ENCODE measurements at places on chromosomes 4 and X. TPM values are rescaled to one million over a fixed set of nuclear protein-coding genes. Genes with fewer than 3 reads are reported as not detected.

Gene CT47B1
- total RNA-seq, result not detected

Gene P2RY8
- total RNA-seq, result not detected

Gene INTU
- 4.4 TPM for total RNA-seq

Gene HTR2C
- not detected for total RNA-seq

Gene FAM47E
- total RNA-seq, result not detected

Gene MAGEB10
- not detected for total RNA-seq

Gene SPIN2A
- not detected for total RNA-seq

Gene MAGEC2
- total RNA-seq, result not detected

Gene MTMR8
- total RNA-seq, result not detected

Gene CDKL2
- 0.78 TPM for total RNA-seq

Gene EFNB1
- total RNA-seq, result 10.4 TPM

Gene AMOT
- 8.3 TPM for total RNA-seq

Gene LEF1
- 55.5 TPM for total RNA-seq

Gene NEXMIF
- not detected for total RNA-seq

Gene ZNF711
- total RNA-seq, result 9.3 TPM

Gene FGF5
- total RNA-seq, result 2.5 TPM

Gene TIGD4
- total RNA-seq, result not detected

Gene PAGE2
- total RNA-seq, result not detected

Gene CCNA2
- 318 TPM for total RNA-seq

Gene KCNIP4
- not detected for total RNA-seq

Gene MOSPD2
- total RNA-seq, result 21.7 TPM

Gene IGFBP7
- total RNA-seq, result 1,151 TPM

Gene NPY2R
- not detected for total RNA-seq

Gene PSAPL1
- not detected for total RNA-seq

Gene GPR143
- not detected for total RNA-seq

Gene CT45A2
- not detected for total RNA-seq

Gene FAM184B
- total RNA-seq, result not detected

Gene SMARCA5
- total RNA-seq, result 46.9 TPM

Gene PLS3
- 285 TPM for total RNA-seq

Gene AKAP4
- not detected for total RNA-seq

Gene TGIF2LX
- not detected for total RNA-seq

Gene CD40LG
- not detected for total RNA-seq

Gene RNF150
- total RNA-seq, result 26.1 TPM

Gene TCEAL2
- not detected for total RNA-seq

Gene XG
- total RNA-seq, result not detected

Gene CT45A10
- not detected for total RNA-seq

Gene CTAG2
- total RNA-seq, result not detected

Gene DMD
- 8.9 TPM for total RNA-seq

Gene IL21
- total RNA-seq, result not detected

Gene TCP11X2
- not detected for total RNA-seq

Gene ZFYVE28
- not detected for total RNA-seq

Gene CT45A3
- total RNA-seq, result not detected

Gene PIR
- total RNA-seq, result 49.6 TPM

Gene RBM46
- not detected for total RNA-seq

Gene HPGDS
- total RNA-seq, result not detected

Gene SHISA3
- total RNA-seq, result not detected

Gene GRPEL1
- 21.1 TPM for total RNA-seq

Gene FGD1
- 3.4 TPM for total RNA-seq

Gene IGSF1
- total RNA-seq, result not detected

Gene GCNA
- total RNA-seq, result not detected

Gene UGT2B11
- not detected for total RNA-seq

Gene XAGE1A
- not detected for total RNA-seq

Gene PDZD4
- total RNA-seq, result 0.09 TPM

Gene IL2
- total RNA-seq, result not detected

Gene KCNE5
- not detected for total RNA-seq
